Right renal pelvis (tissue), 4 donors: ENCODE measurements at places on chromosomes 16 and 17. TPM values are rescaled to one million over a fixed set of nuclear protein-coding genes. Genes with fewer than 3 reads are reported as not detected.
A peak's percentile ranks its signal among the peaks of the same experiment; 100 is the strongest.

Gene RPTOR
- polyA plus RNA-seq: 17.1 TPM

Gene TMEM204
- 21.3 TPM for polyA plus RNA-seq

Gene ACD
- 21.0 TPM for polyA plus RNA-seq

Gene KRT25
- 0.04 TPM for polyA plus RNA-seq

Gene PRR35
- polyA plus RNA-seq: 18.4 TPM

Gene STAT3
- polyA plus RNA-seq: 63.4 TPM

Gene KRT36
- polyA plus RNA-seq: not detected

Gene PERCC1
- not detected for polyA plus RNA-seq

DNA sequence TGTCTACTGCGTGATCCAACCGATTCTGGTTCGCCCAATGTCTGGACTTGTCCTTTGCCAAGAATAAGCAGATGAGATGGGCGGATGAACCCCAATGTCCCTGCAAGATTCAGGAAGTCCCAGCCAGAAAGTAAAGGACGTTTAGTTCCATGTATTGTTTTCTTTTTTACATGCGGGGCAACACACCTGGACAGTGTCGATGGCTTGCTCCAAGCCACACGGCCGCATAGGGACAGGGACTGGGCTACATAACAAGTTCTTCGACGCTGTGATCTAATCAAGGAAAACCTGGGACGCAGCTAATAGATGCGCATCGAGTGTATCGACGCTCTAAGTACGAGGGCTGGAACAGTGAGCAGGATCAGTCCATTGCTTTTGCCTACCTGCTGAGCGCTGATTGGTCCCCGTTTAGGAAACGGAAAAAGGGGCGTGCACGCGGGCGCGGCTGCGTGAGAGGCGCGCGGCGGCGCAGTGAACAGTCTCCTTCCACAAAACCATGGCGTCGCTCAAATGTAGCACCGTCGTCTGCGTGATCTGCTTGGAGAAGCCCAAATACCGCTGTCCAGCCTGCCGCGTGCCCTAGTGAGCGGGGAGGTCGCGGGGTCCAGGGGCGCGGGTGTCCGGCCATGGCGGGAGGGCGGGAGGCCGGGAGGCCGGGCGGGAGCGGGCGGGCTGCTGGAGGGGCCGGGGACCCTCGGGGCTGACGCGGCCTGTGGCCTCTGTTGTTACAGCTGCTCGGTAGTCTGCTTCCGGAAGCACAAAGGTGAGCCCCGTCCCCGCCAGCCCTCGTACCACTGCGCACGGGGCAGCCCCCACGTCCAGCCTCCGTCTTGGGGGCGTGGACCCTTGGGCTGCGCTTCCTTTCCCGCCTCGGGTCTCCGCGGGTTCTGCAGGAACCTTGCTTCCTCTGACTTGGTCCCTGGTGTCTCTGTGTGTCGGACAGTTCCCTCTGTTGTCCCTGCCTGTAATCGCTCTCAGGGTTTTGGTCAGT, at the start of gene ZNHIT3:
Gene ZNHIT3 (plus strand): TSS at position 478 of the 991 bp plus-strand sequence. CDS start 19 bp downstream, at position 497.
- DNase-seq: peak; percentile 85

DNA sequence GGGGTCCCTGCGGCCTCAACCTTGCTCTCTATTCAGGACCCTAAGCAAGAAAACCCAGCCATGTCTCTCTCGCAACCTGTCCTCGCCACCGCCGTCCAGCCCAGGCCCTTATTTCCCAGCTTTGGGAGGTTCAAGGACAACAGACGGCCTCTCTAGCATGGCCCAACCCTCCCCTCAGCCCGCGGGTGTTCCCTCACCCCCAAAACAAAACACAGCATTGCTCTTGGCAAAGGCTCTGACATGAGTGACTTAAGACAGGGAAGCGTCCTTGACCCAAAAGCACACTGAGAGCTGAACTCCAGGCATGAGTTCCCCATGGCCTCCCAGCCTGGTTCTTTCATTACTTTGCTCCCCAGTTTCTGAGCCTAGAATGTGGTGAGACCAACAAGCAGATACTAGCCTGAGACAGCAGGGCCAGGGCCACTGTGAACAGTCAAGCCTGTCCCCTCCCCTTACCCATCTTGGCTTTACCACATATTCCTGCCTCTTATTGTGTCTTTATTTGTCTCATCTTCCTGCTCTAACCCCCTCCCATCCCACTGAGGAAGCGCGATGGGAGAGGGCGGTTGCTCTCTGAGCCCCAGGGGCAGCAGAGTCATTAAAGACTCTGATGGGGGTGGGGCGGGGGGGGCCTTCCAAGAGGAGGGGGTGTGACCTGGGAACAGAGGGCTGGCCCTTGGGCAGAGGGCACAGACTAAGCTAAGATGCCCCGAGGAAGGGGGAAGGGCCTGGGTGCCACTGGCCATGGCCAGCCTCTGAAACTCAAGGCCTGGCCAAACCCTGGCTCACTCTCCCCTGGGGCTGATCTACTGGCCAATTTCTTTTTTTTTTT, 11.8 kb downstream of the SREBF1 start:
- DNase-seq: no peak

- no peak for DNase-seq
Measured at GRCh38 chr17:11948789-11949188, 48.5 kb downstream of the ZNF18 start.

DNA sequence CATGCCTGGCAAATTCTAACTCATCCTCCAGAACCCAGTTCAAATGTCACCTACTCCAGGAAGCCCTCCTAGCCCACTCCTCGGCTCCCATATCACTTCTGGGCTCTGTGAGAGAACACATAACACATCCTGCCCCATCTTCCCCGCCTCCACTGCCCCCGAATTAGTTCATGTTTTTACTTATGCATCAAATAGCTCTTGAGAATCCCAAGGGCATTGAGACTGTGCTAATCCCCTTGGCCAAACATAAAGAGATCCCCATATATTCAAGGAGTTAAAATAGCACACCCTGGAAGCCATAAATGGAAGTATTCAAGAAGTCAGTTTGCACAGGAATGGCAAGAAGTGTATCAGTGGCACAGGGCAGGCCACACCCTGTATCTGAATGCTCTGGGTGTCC, 2.0 kb upstream of the CREBBP start:
- DNase-seq: no peak

- DNase-seq: no peak
Measured at GRCh38 chr16:2040041-2040786, 7.4 kb downstream of the NTHL1 start.

- DNase-seq: no peak
Measured at GRCh38 chr17:38875477-38876075, 5.7 kb downstream of the LASP1 start.

GRCh38 chr17:74126959-74127358, 76.5 kb upstream of the RPL38 start:
- DNase-seq: no peak

GRCh38 chr16:78696797-78697196, 597.3 kb downstream of the WWOX start:
- DNase-seq: no peak

DNA sequence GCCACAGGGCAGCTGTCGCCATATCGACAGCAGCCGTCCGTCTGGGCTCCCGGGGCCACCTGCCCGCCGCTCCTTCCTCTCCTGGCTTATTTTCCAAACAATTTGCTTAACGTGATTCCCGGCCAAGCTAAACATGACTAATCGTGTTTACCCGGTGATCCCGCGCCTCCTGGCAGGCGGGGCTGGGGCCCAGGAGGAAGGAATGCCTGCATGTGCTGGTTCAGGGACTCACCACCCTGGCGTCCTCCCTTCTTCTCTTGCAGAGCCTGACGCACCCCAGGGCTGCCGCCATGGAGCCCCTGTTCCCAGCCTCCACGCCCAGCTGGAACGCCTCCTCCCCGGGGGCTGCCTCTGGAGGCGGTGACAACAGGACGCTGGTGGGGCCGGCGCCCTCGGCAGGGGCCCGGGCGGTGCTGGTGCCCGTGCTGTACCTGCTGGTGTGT, 6.1 kb downstream of the SSTR5 start:
- DNase-seq: no peak

- DNase-seq: no peak
Measured at GRCh38 chr16:35352431-35352830, 1893.0 kb downstream of the TP53TG3F start.

- no peak for DNase-seq
Measured at GRCh38 chr17:80813318-80813717, 178.3 kb upstream of the CHMP6 start.

- no peak for DNase-seq
Measured at GRCh38 chr16:51996516-51996915, 550.4 kb downstream of the TOX3 start.

- no peak for DNase-seq
Measured at GRCh38 chr17:36503456-36504155, 17.1 kb downstream of the ZNHIT3 start.

GRCh38 chr17:74330446-74330845, 4.4 kb downstream of the KIF19 start:
- no peak for DNase-seq

- DNase-seq: no peak
Measured at GRCh38 chr16:81565321-81566028, 120.9 kb downstream of the CMIP start.

- DNase-seq: no peak
Measured at GRCh38 chr16:71188956-71189712, 41.4 kb downstream of the HYDIN start.

GRCh38 chr16:69928856-69929400, 22.2 kb upstream of the CLEC18A start:
- DNase-seq: no peak

- no peak for DNase-seq
Measured at GRCh38 chr17:77061669-77062068, 79.1 kb upstream of the SEC14L1 start.

DNA sequence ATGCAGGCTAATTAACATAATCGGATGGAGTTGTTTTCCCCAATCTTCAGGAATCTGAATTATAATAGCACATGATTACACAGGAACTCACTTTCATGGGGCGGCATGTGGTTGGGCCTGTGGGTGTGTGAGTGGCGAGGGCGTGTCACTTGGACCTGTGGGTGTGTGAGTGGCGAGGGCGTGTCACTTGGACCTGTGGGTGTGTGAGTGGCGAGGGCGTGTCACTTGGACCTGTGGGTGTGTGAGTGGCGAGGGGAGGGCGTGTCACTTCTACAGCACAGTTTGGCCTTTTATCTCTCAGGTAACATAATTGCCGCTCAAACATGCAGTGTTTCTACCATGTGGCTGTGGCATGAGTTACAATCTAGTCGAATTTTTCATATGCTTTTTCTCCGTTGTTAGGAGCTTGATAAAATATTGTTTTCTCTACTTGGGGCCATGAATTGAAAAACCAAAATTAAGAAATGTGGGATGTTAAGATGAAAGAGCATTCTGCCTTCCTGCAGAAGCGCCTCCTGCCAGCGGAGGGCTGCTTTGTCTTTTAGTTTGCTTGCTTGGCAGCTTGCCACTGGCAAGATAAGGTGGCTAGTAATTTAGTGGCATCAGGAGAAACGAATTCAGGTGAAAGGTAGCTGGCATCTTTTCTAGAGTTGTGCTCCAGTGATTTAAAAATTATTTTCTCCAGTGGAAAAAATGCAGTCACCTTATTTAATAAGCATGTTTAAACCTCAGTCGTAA, 36.2 kb downstream of the USP10 start:
- no peak for DNase-seq

DNA sequence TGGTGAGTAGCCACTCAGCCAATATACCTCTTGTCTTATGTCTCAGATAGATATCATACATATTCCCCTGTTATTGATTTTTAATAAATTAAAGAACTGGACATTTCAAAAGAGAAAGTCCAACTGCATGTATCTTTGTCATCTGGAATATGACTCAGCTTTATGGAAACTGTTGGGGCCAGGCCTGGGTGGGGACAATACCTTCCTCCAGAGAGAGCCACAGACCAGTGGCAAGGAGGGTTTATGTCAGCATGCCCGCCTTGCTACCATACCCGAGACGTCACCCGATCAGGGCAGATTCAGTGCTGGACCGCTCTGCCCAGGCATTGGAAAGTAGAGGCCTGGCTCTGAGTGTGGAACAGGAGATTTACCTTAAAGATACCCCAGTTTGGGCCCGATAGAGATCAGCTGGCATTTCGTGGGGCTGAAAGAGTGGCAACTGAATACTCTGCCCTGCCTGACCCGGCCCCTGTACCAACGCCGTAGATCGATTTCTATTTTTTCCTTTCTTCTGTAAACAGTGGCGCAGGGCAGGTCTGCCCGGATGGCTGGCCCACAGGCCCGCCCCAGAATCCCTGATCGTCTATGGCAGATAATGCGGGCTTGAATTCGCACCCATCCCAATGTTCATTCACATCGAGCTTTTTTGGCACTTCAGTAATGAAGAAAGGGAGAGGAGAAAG, 158.6 kb downstream of the SALL1 start:
- no peak for DNase-seq

- DNase-seq: no peak
Measured at GRCh38 chr17:78731904-78732303, 50.2 kb downstream of the CYTH1 start.

DNA sequence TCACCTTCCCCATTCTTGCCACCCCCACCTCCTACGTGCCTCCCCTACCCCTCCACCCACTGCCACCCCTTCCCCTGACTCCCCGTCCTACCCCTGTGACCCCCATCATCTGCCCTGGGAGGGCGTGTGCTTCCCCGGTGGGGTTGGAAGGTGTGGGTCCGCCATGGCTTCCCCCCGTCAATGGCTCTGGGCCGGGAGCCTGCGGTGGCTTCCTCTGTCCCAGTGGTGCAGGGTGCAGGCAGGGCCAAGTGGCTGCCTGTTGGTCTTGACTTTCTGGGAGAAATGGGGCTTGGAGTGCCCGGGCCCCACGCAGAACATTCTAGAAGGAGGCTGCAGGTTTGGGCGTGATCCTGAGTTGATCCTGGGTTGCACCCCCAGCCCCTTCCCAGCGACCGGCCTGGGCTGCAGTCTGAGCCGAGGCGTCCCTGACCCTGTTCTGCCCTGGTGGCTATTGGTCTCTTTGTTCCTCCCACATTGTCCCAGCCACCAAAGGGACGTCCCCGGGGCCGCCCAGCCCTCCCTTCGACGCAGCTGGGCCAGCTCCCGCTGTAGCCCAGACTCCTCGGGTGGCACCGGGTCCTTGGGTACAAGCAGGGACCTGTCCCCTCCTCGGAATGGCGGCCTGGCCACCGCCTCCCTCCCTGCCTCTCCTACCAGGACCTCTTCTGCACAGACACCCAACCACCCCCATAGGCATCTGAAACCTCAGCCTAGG, 25.7 kb downstream of the GSE1 start:
- DNase-seq: no peak

DNA sequence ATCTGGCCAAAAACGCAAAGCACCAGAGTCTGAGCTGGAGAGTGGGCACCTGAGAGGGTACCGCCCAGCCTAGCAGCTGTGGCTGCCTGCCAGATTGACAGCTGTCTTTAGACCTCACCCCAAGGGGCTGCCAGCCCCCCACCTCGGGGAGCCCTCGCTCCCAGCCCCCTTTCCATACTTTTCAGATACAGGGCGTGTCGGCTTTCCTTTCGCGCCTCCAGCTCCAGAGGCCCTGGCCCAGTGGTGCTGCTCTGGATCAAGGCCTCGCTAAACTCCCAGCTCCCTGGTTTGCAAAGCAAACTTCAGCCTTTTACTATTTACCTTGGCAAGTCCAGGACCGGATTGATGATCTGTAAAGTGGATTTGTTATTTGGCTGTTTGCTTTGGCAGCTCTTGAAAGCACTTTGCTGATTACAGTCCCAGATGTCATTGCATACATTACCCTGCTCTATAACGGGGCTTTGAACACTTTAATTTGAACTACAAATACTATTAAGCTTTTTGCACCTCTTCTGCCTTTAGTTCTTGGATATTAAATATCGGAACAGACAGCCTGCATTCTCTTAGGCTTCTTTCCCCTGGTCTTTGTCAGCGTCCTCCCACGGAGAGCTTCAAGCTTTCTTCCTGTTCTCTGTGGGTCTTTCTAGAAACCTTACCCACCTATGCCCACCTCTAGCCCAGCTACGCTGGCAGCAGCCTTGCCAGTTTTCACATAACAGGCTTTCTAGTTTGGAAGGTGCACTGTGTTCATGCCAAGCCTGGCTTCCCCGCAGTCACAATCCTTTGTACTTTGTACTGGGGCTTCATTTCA, 63.6 kb upstream of the TBX2 start:
- DNase-seq: no peak

GRCh38 chr16:80602894-80603293, 62.1 kb downstream of the DYNLRB2 start:
- no peak for DNase-seq

GRCh38 chr17:67639979-67640378, 77.8 kb upstream of the NOL11 start:
- no peak for DNase-seq
